ENCODE measurements at places on chromosomes 7 and 10.

- DNase-seq = no peak
Observed at GRCh38 chr7:35848725-35849124, 47.9 kb downstream of the SEPTIN7 start.

DNA sequence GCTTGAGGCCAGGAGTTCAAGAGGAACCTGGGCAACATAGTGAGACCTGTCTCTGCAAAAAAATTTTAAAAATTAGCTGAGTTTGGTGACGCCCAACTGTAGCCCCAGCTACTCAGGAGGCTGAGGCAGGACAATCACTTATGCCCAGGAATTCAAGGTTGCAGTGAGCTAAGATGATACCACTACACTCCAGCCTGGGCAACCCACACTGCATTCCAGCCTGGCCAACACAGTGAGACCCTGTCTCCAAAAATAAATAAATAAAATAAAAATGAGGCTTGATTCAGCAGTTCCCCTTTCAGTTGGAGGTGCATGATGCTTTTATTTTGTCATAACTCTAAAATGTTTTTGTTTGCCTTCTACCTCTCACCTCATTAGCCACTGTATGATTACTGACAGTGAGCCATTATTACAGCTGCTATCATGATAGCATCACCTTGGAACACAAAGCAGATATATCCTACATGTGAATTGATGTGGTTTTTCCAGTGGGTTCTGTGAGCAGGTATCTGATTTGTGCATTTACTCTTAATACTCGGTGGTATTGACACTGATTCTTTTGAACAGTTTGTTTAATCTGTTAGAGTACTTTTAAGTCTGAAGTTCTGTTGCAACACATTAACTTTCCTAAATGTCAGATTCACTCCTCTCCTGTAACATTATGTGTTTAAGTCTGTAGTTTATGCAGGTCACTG lies 49.1 kb downstream of the ARID5B start:
- no peak for DNase-seq

DNA sequence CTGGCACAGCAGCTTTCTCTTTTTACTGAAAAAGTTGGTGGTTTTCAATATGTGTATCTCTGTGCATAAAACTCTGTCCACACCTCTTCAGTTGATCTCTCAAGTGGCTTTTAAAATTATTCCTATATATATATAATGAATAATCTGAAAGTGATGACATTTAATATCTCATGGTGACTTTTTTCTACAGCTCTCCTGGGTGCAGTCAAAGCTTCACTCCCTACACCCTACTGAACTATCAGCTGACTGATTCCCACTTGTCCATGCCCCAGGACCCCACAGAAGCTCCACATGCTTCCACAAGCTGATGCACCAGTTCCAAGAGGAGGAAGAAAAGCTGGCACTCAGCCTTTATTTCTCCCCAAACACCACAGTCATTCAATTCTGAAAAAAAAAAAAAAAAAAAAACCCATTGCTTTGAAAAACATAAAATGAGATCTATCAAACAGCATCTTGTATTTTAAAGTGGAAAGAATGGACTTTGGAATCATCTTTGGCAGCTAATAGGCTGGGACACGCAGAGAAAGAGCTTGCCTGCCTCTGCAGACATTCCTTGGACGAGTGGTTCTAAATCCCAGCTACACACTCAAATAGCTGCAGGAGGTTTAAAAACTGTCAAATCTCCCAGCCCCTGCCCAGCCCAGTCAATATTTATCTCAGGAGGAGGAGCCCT lies 75.3 kb upstream of the GDF10 start:
- no peak for DNase-seq

DNA sequence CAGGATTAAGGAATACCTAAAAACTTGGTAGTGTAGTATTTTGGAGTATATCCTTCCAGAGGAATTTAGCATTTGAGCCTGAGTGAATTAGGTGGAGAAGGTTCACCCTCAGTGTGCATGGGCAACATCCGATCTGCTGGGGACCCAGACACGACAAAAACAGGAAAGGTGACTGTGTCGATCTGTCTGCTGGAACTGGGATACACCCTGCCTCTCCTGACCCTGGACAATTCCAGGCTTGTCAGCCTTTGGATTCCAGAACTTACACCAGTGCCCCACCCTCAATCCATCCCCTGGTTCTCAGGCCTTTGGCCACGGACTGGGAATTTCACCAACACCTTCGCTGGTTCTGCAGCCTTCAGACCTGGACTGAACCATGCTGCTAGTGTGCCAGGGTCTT lies 41.9 kb downstream of the PTPRE start:
- no peak for DNase-seq

All from T-helper 9 cell (primary cell).